ENCODE measurements at places on chromosomes 6 and 20.

DNA sequence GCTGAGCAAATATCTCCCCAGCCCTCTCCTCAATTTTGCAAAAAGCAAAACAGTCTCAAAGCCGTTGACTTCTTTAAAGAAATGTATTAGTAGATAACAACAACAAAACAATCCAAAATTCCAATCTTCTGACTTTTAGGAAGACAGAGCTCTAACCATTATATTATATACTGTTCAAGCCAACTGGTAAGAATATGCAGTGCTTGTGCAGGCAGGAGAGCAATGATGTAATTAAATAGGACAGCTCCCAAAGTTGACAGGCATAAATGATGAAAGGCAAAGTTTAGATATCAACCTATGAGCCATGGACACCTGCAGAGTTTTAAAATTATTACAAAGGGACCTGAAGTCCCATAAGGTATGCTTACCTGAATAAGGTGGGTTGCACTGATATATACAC, 16.6 kb upstream of the CEP85L start:
- no peak for DNase-seq

DNA sequence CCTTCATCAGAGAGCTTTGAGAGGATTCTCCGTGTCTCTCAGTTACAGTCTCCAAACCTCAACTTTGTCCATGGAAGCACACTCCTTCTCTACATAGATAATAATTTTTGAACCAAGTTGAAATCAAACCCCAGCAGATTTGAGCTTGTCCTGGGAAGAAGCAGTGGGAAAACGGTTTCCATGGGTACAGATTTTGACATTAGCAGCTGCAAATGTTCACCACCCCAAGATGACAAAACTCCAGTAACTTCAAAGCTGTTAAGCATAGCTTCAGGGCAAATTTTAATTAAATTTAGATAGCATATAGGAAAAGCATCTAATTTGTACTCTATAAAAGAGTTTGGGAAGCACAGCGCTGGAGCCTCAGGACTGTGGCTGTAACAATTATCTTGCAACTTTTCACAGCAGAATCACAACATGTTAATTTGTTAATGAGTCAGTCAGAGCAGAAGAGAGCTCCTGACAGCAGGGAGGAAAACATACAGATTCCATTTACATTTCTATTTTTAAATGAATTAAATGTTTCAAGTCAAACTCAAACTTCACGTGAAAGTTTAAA, 240.7 kb downstream of the BMP7 start:
- DNase-seq, result no peak

GRCh38 chr20:64133951-64134407, 26.6 kb upstream of the NPBWR2 start:
- DNase-seq, result no peak

DNA sequence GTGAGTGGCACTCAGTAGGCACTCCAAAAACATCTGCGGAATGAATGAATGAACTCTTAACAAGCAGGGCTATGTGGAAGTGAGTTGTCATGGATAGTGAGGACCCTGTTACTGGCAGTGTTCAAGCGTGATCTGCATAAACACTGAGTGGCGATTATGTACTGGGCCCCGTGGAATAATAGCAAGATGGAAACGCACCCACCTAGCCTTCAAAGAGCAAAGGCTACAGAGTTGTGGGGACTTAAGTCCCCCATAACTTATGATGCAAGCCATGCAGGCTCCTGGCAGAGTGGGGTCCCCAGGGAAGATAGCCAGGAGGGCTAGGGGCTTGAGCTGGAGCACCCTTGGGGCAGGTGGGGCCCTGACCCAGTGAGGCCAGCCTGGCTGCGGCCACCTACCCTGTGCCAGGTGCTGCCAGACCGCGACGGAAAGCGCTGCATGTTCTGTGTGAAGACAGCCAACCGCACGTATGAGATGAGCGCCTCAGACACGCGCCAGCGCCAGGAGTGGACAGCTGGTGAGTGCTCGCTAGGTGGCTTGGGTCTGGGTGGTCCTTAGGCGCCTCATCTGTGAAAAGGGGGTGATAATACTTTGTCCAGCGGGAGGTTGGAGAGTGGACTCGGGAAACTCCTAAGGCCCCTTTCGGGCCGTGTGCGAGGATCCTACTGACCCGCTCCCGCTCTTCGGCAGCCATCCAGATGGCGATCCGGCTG, 20.0 kb downstream of the DEF6 start:
- no peak for DNase-seq

DNA sequence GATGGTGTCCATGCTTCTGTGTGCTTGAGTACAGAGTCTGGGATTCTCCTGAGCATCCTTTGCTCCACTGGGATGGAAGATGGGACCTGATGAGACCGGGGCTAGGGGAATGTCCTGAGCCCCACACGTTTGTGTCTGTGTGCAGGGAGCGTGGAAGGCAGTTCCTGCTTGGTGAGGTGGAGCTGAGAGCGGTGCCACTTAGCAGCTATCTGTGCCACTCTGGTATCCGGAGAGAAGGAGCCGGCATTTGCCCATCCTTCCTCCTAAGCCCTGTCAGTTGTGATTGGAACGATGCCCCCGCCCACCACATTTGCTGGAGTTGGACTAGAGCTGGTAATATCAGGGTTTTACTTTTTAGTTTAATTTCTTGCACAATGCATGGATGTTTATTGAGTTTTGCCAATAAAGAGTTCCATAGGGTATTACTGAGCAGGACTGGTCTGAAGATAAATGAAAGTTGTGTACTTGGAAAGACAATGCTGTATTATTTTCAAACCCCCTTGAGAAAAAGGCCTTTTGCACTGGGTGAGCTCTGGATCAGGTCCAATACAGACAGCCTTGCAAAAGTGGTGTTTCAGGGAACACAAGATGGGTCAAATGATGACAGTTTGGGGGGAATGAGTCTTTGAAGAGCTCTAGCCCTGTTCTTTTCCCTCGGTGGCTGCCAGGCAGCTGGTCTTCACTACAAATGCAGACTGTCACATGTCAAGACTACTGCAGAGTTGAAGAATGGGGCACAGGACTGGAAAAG, 130.8 kb downstream of the SYCP2 start:
- no peak for DNase-seq

DNA sequence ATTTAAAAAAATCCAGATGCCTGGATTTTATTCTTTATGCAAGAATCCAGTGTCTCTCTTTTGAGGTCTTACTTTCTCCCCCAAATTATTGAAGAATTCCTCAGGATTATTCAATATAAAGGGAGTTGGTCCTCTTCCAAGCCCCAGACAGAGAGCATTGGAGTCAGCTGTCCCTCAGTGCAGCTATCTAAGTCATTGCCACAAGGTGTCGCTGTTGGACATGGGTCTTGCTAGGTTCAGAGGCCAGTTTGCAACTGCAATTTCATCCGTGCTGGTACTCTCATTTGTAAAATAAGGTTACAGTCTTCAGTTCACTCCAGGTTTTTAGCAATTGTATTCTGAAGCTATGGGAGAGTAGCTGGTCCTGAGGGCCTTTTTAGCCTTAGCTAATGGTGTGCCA, 27.8 kb downstream of the CCN2 start:
- DNase-seq, result no peak

- DNase-seq, result no peak
Observed at GRCh38 chr6:155275808-155276480, 12.1 kb downstream of the CLDN20 start.

- DNase-seq, result no peak
Observed at GRCh38 chr6:137913434-137913833, 46.4 kb downstream of the TNFAIP3 start.

DNA sequence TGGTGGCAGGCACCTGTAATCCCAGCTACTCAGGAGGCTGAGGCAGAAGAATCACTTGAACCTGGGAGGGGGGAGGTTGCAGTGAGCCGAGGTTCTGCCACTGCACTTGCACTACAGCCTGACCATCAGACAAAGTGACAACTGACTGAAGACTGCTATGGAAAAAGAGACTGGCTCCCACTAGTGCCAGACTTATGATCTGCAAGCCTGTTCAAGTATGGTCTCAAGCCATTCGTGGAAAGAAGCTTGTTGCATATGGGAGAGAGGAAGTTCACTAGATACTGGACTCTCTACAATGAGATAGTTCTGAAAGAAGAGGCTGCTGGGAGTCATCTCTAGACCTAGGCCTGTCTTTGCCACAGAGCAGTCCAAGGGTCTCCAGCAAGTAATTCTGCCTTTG, 26.7 kb downstream of the MDN1 start:
- no peak for DNase-seq

DNA sequence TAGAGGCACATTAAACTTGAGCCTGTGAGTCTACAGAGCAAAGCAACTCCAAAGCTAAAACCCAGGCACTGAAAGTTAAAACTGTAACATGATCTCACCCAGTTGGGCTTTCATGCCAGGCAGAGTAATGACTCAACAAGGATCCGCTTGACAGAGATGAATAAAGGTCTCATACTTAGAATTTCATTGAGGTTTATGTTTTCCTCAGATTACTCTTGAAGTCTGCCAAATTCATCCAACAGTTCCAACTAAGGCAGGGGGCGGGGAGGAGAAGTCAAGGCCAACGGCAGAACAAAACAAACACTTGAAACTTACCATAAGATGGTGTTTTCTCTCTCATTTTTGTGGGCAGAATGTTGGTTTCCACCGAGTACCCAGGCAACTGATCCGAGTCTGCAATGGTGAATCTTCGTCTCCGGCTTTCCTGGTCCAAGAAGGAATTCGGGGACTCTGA, 54.0 kb upstream of the IPCEF1 start:
- DNase-seq, result no peak

DNA sequence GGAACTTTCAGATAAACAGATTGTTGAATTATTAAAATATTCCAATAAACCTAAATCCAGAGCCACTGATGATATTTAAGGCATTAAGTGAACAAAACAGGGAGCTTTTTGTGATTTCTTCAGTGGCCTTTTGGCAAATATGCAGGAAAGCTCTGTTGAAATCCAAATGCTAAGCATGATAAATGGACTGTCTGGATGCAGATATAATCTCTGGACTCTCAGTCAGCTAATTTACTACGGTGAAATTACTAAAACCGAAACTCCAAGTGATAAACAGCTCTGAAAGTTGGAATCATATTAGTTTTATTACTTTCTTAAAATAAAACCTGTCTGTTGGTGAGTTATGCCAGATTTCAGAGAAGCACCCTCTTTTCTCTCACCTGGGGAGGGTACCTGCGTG, 120.3 kb downstream of the IMPG1 start:
- DNase-seq, result no peak

DNA sequence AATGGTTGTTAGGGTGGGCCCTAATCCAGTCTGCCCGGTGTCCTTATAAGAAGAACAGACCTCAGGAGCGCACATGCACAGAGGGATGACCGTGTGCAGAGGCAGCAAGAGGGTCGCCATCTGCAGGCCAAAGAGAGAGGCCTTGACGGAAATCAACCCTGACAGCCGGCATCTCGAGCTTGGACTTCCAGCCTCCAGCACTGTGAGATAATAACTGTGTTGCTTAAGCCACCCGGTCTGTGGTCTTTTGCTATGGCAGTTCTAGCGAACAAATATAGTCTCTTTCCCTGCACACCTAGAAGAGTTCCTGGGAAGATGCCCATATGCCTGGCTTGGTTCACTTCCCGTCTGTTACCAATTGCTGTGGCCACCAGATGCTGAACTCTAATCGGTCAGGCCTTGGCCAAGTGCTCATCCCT, 35.3 kb upstream of the PTGIS start:
- no peak for DNase-seq

DNA sequence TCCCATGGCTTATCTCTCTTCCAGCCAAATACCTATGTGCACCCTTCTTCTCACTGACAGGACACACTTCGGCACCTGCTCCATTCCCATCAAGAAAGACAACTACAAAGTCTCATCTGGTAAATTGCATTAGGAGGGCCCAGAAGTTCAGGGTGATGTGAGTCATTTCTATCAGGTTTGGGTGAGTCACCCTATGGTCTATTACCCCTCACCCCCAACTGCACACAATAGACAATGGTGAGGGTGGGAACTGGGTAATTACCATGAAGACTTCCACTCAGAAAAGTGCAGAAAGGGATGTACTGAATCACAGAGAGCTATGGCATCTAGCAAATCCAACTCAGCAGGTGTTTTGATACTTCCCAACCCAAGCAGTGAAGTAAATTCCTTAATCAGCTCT, 54.8 kb downstream of the OPN5 start:
- DNase-seq, result no peak

DNA sequence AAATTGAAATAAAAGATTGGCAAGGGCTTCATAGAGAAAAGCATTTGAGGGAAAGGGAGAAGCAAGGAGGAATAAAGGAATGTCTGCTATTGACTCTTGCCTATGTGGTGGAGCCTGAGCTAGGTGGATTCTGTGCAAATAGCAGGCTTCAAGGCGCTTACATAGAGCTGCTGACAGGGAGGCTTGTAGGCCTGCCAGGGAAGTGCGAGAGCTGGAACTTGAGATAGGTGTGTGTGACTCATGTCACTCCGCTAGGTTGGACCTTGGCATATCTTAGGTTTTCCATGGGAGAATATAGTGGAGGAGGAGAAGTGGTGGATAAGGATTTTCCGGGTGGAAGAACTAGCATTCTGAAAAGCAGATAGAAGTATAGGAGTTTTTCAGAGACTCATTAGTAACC, 14.0 kb downstream of the SNRNP48 start:
- no peak for DNase-seq

GRCh38 chr20:40591119-40591518, 97.9 kb downstream of the MAFB start:
- DNase-seq, result no peak

DNA sequence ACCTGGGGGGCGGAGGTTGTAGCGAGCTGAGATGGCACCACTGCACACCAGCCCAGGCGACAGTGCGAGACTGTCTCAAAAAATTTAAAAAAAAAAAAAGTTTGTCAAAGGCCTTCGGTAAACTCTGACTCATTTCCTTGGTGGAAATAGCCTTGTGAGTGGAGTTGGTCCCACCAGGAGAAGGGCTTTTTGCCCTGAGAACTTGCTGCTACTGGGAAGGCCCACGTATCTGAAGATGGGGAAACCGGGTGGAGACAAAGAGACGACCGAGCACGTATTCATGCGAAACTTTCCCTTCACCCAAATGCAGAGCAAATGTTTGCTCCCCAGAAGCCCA, 51.7 kb downstream of the SLC22A23 start:
- DNase-seq, result no peak

DNA sequence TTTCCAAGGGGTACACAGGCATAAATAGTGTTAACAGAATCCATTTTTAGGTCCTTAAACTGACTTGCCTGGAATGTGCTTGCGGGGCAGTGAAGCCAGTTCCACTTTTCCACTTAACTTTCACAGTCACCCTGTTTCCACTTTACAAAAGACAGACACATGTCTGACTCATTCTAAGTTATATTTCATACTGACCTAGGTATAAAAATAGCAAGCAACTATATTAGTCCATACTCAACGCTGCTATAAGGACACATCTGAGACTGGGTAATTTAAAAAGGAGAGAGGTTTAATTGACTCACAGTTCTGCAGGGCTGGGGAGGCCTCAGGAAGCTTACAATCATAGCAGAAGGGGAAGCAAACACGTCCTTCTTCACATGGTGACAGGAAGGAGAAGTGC, 88.2 kb downstream of the MTFR2 start:
- DNase-seq, result no peak

GRCh38 chr6:2244261-2245102, 923 bp downstream of the GMDS start:
- DNase-seq, result no peak
